ENCODE measurements at places on chromosomes 5 and 9.

GRCh38 chr9:82490019-82490499 lies 501.5 kb downstream of the SPATA31D1 start:
- no peak for DNase-seq

- no peak for DNase-seq
Measured at GRCh38 chr9:15867988-15868387, 315.1 kb downstream of the CCDC171 start.

GRCh38 chr9:110095776-110096175 lies 112.2 kb downstream of the C9orf152 start:
- DNase-seq = no peak

DNA sequence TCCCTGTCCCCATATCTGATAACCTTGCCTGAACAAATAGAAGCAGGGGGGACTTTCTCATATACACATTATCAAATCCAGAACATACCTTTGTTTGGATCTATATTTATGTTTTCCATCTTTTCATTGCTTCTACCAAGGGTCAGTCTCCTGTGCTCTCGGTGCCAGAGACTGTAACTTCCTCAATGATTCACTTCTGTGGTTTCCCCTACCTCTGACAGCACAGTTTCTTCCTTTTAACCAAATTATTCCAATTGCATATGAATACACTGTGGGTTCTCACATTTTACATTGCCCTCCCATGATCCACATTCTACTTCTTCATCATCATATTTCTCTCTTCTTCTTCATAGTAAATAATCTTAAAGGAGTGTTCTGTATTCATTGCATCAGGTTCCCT lies 32.2 kb downstream of the NMUR2 start:
- no peak for DNase-seq

GRCh38 chr5:113085880-113086409 lies 109.3 kb downstream of the DCP2 start:
- DNase-seq = no peak

DNA sequence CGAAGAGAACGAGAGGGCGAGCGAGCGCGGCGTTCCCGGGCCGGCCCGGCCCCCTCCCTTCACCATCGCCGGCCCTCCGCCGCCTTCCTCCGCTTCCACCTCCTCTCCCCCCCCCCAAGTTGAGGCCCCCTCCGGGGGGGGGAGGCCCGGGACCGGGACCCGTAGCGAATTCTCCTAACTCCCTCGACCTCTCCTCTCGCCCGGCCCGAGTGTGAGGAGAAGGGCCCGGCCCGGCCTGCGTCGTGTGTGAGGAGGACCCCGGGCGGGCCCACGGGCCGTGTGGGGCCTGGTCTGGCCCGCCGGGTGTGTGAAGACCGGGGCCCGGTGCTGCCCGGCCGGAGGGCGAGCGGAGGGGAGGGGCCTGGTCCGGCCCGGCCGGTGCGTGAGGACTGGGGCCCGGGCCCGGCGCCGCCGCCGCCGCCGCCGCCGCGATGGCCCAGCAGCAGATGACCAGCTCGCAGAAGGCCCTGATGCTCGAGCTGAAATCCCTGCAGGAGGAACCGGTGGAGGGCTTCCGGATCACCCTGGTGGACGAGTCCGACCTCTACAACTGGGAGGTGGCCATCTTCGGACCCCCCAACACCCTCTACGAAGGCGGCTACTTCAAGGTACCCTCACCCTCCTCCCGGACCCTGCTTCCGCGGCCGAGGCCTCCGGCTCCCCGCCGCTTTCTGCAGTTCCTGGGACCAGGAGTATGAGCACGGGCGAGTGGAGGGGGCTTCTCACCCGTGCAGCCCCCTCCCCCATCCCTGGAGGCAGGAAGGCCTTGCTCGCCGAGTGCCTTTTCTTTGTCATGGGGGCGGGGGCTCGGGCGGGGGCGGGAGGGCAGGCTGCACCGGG lies 587 bp downstream of the UBE2R2 start:
- peak; percentile 70 for DNase-seq

DNA sequence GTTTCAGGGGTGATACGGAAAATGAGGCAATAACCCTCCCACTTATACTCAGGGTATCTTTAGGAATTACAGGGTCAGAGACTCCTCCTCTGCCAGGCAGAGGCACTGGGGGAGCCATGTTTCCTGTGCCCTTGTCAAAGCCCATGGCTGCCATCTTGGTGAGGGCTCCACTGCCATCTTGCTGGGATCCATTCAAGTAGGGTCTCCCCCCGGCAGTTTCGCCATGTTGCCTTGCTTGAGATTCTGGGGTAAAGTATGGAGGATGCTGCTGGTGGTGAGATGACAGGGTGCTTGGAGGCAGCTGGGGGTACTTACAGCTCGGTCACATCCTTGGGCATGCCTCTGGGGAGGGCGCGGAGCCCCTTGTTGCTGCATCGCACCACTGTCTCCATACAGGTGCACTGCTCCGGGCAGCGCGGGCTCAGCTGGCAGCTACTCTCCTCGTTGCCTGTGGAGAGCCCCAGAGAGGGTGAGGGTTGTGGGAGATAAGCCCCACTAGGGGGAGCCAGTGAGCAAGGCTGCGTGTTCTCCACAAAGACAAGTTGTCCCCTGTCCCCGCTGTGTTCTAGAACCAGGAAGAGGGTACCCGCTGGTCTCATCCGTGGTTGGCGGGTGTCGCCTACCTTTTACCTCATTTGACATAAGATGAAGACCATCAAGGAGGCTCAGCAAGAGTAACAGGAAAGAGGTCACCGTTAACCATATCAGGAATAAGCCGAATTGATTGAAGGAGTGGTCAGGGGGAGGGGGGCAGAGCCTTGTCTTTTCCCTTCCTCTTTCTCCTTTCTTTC lies 169.0 kb upstream of the PANK3 start:
- DNase-seq = peak; percentile 17

- no peak for DNase-seq
Measured at GRCh38 chr9:137320555-137321384, 18.7 kb upstream of the NRARP start.

DNA sequence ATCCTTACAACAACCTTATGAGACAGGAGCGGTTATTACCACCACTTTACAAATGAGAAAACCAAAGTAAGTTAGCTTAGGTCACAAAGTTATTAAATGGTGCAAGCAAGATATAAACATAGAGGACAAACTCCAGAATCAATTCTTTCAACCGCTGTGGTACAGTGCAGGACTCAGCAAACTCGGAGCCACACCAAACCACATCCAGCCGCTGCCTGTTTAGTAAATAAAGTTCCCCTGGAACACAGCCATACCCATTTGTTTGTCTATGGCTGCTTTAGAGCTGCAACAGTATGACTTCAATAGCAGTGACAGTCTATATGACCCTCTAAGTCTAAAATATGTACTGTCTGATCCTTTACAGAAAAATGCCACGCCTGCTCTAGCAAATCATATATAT lies 1567.2 kb upstream of the WWC1 start:
- DNase-seq = no peak

- DNase-seq = no peak
Measured at GRCh38 chr5:79257314-79257713, 21.4 kb downstream of the JMY start.

- DNase-seq = no peak
Measured at GRCh38 chr9:131113655-131114054, 11.7 kb upstream of the NUP214 start.

GRCh38 chr5:148708854-148709253 lies 54.5 kb upstream of the HTR4 start:
- no peak for DNase-seq

- no peak for DNase-seq
Measured at GRCh38 chr5:88825584-88826315, 57.2 kb downstream of the MEF2C start.

DNA sequence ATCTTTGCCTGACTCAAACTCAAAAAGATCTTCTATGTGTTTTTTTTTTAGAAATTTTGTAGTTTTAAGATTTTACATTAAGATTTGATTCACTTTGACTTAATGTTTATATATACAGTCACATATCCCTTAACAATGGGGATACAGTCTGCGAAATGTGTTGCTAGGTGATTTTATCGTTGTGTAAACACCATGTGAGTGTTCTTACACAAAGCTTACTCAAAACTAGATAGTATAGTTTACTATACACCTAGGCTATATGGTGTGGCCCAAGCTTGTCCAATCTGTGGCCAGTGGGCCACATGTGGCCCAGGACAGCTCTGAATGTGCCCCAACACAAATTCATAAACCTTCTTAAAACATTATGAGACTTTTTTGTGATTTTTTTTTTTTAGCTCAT lies 131.9 kb downstream of the CWC27 start:
- no peak for DNase-seq

- no peak for DNase-seq
Measured at GRCh38 chr9:115374724-115375268, 256.8 kb upstream of the TNC start.

DNA sequence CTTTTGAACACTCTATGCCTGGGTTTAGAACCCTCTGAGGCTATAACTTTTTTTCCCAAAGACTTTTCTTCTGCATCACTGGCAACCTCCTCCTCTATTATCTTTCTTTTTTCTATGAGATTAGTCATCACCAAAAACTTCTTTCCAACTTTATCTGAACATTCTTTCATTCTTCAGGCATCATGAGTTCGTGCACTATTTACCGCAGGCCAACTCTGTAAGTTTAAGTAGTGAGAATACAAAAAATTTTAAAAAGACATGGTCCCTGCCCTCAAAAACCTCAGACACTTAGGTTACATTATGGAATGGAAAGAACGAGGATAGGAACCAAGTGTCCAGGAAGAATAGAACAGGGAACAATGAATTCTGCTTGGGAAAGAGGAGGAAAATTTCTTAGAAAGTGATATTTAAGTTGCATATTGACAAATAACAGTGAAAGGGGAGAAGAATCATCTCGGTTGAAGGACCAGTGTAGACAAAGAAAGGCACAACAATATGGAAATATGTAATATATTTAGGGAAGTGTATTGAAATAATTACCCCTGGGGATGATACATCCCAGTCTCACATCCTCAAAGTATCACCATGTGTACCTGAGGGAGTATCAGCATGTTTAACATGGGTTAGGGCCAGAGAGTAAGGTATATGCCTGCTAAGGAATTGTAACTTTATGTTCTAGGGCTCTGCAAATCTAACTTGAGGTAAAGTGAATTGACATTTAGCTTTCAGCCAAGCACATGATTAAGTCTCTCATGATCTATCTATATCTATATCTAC lies 196.5 kb upstream of the NREP start:
- no peak for DNase-seq

GRCh38 chr5:147483961-147484707 lies 25.7 kb downstream of the DPYSL3 start:
- DNase-seq = peak; percentile 32

DNA sequence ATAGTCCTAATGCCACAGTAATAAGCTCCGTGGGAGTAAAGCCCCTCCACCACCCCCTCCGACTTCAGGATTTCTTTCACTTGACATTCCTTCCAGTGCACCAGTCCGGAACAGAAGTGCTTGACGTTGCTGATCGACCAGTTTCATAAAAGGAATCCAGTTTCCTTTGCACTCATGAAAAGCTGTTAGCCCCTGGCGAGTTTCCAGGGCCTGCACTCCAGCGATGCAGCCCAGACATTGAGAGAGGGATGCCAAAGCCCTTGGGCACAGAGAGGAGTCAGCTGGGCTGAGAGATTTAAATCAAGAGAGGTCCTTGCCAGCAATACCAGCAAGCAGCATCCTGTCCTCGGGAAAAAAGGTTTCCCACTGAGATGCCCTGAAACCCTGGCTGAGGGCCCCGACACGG lies 170.1 kb downstream of the GABBR2 start:
- no peak for DNase-seq

- DNase-seq = no peak
Measured at GRCh38 chr5:104265531-104266140, 703.0 kb upstream of the NUDT12 start.
